ENCODE measurements at places on chromosomes 5 and 9.

GRCh38 chr5:134143944-134144941 lies 29.8 kb downstream of the TCF7 start:
- no peak for DNase-seq

DNA sequence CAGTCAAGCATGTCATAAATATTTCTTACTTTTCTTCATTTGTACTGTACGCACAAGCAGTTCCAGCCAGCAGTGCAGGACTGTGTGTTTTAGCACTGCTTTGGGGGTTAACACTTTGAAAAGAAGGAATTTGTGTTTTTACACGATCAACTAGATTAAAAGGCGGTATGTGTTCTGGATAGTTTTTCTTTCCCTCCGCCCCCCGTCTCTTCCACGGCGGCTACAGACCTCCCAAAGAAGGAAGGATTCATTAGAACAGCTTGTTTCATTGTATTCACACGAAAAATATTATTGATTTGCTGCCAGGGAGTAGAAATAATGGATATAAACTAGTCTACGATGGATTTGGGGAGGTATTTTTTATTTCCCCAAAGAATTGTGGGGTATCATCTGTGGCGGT lies 336.8 kb upstream of the RFX3 start:
- no peak for DNase-seq

DNA sequence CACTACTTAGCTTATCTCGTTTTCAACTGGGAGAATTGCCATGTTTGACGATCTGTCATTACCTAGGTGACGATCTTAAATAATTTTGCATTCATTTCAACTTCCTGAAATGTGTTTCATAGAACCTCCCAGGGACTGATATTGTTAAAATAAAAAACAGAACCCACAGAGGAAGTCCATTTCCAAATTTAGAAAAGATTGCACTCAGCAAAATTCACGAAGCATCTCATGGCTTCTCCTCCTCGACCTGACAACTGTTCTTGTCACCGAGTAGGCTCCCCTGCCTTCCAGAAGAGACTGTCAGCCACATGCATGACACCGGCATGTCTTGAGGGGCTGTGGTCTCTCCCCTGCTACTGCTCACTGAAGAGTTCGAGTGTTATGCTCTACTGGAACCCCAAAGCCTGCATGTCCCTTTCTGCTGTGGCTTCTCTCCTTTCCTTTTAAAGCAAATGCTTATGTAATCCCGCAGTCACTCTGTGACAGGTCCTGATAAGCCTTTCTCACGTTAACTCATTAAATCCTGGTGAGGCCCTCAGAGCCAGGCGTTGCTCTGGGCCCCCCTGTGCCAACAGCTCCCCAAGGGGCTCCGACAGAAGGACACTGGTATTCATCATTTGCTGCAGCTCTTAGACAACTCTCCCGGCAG lies 26.8 kb upstream of the ANKRD33B start:
- DNase-seq: no peak

DNA sequence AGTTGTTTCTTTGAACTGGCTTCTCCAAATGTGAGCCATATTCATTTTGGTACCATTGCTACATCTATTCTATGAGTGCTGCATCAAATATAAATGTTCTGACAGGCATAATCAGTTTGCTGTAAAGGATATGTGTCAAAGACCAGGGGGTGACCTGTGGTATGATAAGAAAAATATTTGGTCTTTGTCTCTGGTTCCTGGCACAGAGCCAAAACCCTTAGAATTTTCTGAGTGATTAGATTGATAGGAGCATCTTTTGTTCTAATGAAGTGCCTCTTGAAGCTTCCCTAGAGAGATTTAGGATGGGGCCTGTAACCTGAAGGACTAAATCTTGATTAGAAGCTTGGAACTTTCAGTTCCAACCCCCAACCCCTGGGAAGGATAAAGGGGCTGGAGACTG lies 256.3 kb downstream of the NNT start:
- DNase-seq: no peak

GRCh38 chr5:124706729-124707361 lies 39.6 kb downstream of the ZNF608 start:
- no peak for DNase-seq

DNA sequence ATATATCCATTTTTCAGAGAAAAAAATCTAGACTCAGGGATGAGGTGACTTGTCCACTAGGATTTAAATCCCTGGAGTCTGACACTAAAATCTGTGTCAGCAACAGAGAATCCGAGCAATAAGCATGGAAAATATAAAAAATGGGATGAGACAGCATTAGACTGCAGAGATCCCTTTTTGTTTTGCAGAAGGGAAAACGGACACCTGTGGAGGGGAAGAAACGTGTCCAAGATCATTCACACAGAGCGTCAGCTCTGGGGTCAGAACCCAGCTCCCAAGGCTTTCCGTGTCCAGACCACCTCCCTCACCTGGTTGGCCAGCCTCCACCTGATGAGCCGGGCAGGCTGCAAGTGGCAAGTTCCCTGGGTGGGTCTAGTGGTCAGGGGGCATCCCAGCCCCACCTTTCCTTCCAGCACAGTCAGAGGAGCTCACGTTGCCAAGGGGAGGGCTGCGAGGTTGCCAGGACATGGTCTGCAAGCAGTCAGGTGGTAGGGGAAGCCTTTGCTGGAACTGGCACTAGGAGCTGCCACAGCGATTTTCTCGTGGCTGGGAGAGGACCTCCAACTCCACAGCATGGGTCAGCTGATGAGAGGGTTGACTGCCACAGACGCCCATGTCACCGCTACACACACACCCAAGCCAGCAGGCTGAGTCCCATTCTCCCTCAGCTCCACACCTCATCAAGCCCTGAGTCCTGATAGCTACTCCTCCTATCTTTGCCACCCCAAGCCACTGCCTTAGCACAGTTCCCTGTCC lies 65.9 kb upstream of the CPLX2 start:
- no peak for DNase-seq

DNA sequence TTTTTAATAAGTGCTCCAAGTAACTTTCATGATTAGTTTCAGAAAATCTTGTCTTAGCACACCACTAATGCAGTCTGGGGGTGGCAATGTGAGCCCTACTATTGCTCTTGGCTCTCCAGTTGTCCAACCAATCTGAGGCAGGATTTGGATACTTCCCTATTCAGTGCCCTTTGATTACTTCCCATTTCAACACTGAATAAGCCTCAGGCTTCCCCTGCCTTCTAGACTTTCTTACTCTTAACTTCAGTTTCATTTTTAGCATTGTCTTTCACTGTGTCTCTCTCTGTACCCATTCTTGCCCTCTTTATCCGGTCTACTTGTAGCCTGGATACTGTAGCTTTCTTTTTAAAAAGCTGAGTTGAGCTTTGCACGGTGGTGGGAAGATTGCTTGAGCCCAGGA lies 186.1 kb downstream of the C9orf152 start:
- no peak for DNase-seq

DNA sequence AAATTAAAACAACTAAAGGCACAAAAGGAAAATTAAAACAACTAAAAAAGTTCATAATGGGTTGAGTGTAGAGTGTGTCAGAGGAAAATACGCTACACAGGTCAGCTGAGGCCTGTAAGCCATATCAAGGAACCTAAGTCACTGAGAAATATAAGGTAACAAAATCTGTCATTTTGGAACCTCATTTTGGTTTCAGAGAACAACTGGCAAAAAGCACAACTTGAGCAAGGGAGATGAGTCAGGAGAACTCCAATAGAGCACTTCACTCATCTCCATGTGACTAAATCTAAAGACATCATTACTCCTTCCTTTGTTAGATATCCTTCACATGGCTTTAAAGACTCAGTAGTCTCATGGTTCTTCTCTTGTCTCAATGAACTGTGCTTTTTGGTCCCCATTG lies 269.4 kb upstream of the POU5F2 start:
- no peak for DNase-seq

- no peak for DNase-seq
These were observed 360.6 kb upstream of the GRAMD2B start for GRCh38 chr5:126062398-126063221.

- no peak for DNase-seq
These were observed 9.6 kb downstream of the NEK6 start for GRCh38 chr9:124267271-124267807.

GRCh38 chr5:56862909-56863308 lies 46.5 kb upstream of the SETD9 start:
- DNase-seq: no peak

DNA sequence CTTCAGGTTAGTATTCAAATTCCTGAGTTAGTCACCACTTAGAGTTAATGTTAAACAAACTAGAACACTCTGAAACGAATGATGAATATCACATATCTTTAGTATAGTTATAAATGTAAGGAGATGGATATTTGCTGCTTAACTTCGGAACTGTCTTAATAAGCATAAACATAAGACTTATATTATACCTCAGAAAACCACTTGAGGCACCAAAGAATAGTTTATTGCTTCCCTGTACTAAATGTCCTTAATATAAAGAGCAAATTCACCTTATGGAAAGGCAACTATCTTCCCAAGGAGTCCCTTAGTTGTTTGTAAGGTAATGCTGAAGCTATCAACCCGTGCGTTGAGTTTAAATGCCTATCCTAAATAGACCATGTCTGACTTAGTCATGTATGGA lies 300.0 kb upstream of the ADAMTSL1 start:
- DNase-seq: no peak

DNA sequence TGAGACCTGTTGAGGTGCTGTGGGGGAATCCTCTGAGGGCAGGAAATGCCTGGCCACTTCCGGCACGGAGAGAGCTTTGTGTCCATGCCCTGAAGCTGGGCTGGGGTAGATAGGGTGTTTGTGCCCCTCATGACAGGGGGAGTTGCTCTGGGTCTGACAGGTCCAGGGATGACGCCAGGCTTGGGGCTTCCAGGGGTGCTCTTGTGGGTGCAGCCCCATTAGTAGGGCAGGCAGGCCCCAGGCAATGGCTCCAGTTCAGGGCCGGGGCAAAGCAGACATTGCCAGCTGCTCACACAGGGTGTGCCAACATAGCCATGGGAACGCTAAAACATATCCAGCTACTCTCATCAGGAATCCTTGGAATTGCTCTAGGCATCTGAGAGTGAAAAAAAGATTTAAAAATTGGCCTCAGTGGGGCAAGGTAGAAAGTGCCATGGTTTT lies 21.1 kb downstream of the PITX1 start:
- DNase-seq: no peak

- DNase-seq: no peak
These were observed 62.7 kb upstream of the PALM2AKAP2 start for GRCh38 chr9:109717342-109717741.

- DNase-seq: no peak
These were observed 88.4 kb downstream of the GALNT10 start for GRCh38 chr5:154278908-154279307.

DNA sequence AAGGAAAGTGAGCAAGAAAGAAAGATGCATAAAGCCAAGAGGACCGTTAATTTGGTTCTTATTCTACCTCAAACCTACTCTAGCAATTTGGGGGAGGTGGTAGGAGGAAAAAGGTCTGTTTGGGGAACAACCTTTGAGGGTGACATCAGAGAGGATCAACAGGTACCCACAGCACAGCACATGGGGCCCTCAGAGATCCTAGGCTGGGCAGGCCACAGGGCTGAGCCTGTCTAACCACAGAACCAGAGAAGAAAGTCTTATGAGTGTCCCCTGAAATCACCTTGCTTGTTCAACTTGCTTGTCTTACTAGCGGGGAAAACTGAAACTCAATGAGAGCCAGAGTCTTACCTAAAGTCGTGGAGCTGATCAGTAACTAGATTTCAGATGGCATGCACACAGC lies 385.2 kb downstream of the SPOCK1 start:
- no peak for DNase-seq

- no peak for DNase-seq
These were observed 19.3 kb downstream of the FGF18 start for GRCh38 chr5:171438738-171439137.

DNA sequence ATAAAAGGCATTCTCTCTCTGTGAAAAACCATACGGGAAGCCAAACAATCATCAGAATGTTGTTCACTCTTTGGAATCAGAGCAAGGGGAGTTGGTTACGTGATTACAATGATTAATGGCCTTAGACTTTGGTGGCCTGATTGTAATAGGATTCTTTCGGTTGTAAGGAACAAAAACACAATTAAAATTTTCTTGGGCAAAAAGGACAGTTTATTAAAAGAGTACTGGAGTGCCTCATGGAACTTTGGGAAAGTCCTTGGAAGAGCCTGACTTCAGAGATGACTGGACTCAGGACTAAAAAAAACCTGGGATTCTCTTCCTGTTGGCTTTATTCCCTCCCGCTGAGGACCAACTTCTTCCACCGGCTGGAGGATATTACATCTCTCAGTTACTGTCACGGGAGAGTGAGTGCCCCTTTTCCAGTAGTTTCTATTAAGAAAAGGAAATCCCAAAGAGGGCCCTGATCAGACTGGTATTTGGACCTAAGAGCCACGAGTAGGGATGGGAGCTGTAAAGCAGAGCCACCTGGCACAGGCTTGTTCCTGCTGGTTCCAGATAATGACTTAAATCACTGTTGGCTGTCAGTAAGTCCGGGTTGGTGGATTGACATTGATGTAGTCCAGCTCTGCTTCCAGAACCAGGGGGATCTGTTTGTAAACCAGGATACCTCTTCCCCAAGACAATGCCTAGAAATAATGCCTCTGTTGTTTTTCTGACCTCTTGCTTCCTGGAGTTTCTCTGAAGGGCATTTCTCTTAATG lies 53.9 kb downstream of the CFAP95 start:
- DNase-seq: no peak

DNA sequence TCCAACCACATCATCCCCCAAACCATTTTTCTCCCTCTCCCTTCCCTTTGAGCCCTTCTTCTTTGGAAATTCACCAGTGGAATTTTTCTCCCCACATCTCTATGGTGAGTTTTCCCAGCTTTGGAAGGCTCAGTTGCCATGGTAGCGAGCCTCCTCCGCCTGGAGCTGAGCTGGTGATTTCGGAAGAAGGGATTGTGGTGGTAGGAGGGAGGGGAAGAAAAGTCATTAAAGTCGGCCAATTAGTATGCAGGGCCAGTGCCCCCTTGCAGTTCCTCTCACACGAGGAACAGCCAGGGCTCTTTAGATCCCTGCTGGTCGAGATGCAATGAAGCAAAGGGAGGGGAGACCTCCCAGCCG lies 322.0 kb downstream of the NTRK2 start:
- no peak for DNase-seq

- DNase-seq: peak; percentile 74
These were observed 885 bp downstream of the RNF44 start for GRCh38 chr5:176536132-176536901.

DNA sequence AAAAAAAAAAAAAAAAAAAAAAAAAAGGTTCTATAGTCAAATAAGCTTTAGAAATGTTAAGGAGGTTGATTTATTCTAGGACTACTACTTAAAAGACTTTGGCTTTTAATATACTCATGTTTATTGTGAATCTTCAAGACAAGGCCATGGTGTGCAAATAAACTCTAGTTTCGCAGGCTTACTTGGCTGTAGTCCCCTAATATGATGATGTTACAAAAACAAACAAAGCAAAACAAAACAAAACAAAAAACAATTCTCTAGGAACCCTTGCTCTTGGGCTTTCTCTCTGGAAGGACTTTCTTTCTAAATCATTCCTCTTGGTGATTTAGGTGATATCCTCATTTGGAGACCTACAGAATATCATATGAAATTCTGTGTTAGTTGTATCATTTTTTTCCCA lies 172.0 kb downstream of the GDNF start:
- no peak for DNase-seq

DNA sequence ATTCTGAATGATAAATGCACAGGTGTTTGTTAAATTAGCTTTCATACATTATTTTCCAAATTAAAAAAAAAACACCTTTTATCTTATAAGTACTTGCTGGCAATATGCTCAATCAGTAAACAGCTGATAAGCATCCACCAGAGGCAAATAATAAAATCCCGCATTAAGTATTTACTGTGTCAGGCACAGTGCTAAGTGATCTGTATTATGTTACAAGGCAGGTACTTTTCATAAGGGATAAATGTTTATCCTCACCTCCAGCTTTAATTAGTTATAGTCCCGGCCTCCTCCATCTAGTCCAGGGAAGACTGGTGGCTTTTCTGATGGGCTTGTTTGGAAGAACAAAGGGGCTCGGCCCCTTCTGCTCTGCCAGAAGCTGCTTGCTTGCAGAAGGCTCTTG lies 40.1 kb downstream of the PFDN1 start:
- no peak for DNase-seq

All from stimulated activated naive CD8-positive, alpha-beta T cell treated with anti-CD3 and anti-CD28 coated beads, Interleukin-15, amount 100 ng/mL, for 72 hours (primary cell).